Left lobe of liver (tissue), 2 donors: ENCODE measurements at places on chromosomes 7 and 10. TPM values are rescaled to one million over a fixed set of nuclear protein-coding genes. Genes with fewer than 3 reads are reported as not detected.

The PLAU gene
- 0.50 TPM for total RNA-seq

The AKR1C1 gene
- 379 TPM for total RNA-seq

The LOXL4 gene
- 0.55 TPM for total RNA-seq

The OR2A1 gene
- not detected for total RNA-seq

The SSC4D gene
- 2.5 TPM for total RNA-seq

The ZC3HAV1L gene
- 0.93 TPM for total RNA-seq

The PKD1L1 gene
- total RNA-seq, result 0.45 TPM

The PILRA gene
- 1.4 TPM for total RNA-seq

The UCMA gene
- not detected for total RNA-seq

DNA sequence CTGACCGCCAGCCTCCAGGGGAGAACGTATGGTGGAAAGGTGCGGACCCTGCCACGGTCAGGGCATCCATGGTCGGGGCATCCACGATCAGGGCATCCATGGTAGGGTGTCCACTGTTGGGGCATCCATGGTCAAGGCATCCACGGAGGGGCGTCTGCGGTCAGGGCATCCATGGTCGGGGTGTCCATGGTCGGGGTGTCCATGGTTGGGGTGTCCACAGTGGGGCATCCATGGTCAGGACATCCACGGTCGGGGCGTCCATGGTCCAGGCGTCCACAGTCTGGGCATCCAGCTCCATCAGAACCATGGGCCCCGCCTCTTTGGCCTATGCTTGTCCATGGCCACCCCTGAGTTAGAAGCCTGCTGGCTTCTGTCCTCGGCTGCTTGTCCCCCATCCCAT is 148.1 kb downstream of the ADARB2 start:
- DNase-seq, result no peak

GRCh38 chr10:91684841-91685240 is 52.0 kb upstream of the PPP1R3C start:
- no peak for DNase-seq

DNA sequence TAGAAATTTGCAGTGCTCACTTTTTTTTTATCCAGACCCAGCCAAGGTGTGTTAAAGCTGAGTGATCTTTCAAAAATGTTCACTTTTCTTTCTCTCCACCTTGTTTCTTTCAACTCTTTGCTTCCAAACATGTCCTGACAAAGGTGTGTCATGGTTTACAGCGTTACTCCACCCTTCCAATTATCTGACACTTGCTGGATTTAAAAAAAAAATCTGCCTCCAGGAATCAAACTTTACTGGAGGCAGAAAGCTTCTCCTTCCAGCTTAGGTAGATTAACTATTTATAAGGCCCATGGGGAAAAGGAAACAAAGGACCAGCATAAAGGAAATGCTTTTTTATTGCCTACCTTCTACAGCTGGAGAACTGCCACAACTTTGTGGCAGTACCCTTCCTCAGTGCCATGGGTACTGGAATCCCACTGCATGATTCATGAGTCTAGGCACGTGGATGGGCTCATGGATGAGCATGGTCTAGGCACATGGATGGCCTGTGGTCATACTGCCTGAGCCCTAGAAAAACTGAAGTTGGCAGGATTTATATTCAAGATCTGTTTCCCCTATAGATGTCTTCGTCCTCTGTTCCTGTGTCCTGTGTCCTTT is at the start of gene COL17A1:
COL17A1 (minus strand) TSS at position 80 of the 600 bp plus-strand sequence. CDS start 5,207 bp downstream, outside the sequence.
- DNase-seq, result no peak

GRCh38 chr7:135980665-135981180 is 3.6 kb upstream of the MTPN start:
- no peak for DNase-seq

DNA sequence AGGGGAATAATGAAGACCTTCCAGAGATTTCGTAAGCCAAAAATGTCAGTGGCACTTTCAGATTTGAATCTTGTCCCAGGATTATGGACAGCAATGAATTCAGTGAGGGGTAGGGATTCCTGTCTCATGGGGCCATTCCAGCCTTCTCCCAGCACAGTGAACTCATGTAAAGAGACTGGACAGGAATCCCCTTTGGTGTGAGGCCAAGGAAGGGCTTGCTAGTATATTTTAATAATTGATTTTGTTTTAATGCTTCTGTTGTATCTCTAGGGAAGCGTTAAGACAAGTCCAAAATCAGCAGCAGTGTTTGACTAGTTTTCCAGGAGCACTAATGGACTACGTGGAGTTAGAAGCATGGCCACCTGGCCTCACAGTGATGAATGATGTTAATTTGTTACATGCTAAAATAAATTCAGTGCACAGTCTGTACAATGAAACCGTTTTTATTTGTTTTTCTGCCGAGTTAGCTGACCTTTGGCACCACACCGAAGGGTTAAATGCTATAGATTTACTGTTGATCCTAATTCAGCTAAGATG is 214.0 kb upstream of the DKK1 start:
- DNase-seq, result no peak

DNA sequence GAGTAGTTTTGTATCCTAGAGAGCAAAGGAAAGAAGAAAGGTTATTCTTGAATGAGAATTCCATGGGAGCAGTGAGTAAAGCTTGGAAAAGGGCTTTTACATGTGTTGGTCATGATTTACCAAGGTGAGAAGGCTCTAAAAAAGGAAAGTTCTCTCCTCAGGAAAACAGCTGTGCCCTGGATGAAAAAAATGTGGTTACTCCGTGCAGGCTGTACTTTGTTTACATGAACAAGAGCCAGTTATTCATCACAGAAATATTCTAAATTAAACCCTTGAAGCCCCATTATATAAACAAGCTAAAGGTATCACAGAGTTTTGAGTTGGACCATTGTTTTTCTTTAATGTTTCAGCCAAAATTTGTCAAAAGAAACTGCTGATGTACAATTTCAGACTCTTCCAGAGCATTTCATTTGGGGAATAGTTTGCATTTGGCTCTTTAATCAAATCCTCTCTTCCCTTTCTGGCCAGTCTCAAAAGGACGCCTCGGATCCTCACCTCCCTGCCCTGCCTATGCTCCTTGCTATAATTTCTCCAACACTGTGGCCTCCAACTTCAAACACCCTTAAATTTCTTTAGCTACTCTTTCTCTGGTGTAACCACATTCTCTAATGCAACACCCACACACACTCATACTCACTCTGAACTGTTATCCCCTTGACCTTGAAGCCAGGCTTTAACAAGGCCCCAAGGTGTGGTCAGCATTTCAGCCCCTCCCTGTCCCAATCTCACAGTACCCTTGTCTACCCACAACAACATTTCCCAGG is 47.4 kb downstream of the AFAP1L2 start:
- no peak for DNase-seq

- DNase-seq, result no peak
These were observed 141.7 kb downstream of the SH3PXD2A start for GRCh38 chr10:103713676-103714075.

DNA sequence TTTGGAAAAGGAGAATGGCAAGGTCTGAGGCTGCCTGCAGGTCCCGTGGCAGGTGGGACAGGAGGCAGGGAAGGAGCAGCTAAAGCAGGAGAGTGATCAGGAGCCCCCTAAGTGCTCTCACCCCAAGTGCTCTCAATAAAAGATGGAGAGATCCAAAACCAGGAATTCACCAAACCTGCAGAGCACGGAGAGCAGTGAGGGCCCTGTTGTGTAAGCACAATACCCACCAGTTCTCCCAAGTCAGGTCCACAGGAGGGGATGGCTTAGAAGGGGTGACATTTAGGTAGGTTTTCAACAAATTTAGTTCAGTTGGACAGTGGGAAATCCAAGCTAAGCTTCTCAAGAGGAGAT is 40.8 kb downstream of the GNA12 start:
- DNase-seq, result no peak

DNA sequence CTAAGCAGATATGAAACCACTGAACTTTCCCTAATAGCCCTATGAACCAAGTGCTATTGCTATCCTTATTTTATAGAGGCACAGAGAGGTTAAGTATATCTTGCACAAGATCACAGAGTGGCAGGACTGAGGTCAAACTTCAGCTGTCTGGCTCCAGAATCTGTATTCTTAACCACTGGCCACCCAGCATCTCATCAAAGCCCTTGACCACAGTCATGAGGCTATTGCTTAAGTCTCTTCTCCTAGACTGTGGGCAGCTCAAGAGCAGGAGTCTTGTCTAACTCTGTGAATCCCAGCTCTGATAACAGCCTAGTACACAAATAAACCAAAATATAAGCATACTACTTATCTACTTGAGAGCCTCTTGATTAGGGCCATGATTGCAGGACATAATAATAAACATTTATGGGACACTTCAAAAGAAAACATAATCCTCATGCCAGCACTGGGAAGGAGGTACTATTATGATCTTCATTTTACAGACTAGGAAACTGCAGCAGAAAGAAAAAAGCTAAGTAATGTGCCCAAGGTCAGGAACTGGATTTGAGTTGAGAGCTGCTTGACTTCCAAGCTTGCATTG is 22.4 kb upstream of the SMC3 start:
- no peak for DNase-seq

DNA sequence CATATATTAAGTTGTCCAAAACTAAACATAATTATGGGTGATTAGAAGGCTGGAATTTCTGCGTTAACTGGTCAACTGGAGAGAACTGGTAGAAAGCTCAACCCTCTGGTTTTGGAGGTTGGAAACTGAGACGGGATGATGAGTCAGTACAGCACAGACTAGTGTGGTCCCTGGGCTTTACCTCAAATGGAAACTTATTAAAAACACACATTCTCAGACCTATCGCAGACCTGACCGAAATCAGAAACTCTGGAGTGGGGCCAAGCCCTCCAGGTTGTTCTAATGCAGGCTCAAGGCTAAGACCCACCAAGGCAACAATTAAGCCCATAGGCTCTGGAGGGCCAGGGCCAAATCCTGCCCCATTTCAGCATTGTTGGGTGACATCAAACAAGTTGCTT is 136.9 kb downstream of the KCNMA1 start:
- DNase-seq, result no peak

GRCh38 chr10:97072851-97073665 is 112.7 kb downstream of the SLIT1 start:
- DNase-seq, result peak; percentile 73

- no peak for DNase-seq
These were observed 59.8 kb upstream of the CHST15 start for GRCh38 chr10:124153023-124153826.

GRCh38 chr7:80950550-80950967 is 31.7 kb upstream of the SEMA3C start:
- no peak for DNase-seq

DNA sequence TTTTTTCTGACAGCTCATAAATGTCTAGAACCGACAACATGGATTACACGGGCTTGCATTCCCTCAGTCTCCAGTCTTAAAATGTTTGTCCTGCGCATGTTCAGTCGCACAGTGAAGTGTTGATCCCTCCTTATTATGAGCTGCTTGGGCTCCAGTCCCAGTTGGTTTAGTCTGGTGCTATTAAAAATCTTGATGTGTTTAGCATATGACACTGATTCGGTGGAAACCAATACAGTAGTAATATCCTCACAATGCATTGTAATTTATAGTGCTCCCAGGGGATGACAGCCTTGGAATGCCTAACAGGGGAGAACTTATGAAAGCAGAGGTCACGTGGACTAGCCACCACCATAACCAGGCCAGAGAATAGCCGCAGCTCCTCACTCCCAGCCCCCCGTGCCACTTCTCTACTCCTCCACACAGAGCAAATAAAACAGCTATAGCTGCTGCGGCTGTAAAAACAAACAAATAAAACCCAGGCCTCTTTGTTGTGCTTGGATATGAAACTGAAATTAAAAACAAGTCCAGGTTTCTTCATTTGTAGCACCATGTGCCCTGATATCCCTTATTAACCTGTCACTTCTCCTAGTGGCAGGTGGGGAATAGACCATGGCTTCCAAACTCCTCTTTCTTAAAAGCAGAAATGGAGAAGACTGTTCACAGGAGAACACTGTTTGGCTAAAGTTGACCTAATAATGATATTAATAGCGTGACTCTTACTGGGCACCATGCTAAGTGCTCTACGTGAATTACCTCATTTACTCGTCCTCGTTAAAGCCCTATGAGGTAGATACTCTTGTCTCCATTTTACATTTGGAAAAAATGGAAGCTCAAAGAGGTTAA is 7.7 kb downstream of the DPCD start:
- no peak for DNase-seq

- no peak for DNase-seq
These were observed 46.5 kb downstream of the MALSU1 start for GRCh38 chr7:23345601-23346000.

GRCh38 chr7:127976738-127977120 is 54.5 kb downstream of the LRRC4 start:
- no peak for DNase-seq

DNA sequence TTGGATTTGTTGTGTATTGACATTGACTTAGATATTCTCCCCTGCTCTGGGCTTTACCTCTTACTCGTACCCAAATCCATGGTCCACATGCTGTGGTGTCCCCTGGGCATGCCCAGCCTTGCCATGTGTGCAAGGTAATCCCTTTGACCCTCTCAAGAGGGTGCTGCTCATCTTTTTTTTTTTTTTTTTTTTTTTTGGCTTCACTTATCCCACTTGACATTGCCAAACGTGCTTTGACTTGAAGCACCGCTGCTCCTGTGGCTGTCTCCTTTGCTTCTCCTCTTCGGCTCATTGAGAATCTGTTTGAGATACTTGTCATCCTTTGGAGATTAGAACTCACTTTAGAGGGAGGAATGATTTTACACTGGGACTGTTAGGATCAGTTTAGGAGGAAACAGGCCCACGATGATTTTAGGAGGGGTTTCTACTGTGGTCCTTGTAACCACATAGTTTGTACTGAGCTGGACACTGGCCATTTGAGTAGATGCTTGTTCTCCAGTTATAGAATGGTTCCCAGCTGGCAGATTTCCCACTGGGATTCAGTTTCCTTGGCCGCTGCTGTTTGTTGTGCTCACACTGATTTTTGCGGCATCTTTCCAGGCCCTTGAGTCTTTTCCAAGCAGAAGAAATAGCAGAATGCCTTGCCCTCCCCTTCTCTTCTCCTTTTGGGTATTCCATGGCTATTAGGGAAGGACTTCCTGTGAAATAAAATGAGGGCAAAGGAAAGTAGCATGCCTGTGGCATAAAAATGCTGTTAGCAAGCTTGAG is 184.8 kb downstream of the AUTS2 start:
- DNase-seq, result no peak

DNA sequence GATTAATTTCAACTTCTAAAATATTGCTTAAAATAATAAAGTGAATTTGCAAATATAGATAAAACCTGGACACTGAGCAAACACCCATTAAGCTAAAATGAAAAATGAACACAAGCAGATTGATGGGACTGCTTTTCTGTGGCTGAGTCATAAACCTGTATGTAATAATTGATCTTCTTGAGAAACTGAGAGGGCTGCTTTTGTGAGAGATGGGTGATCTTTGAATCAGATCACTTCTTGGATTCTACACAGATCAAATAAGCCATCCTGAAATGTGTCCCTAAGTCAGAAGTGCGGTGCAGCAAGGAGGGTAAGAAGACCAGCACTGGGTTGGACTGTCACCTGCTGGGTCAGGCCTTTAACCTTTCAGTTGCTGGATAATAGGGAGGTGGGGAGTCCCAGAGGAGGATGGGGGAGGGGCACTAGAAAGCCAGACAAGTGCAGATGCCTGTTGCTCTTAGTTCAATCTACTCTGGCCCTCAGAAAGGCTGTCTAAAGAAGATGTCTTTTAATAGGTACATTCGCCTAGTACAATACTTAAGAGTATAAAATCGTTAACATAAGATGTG is 178.2 kb upstream of the NAMPT start:
- DNase-seq, result no peak

GRCh38 chr10:21720090-21720489 is 186.1 kb downstream of the MLLT10 start:
- DNase-seq, result no peak

GRCh38 chr7:137795211-137795610 is 51.6 kb downstream of the DGKI start:
- no peak for DNase-seq
